ENCODE measurements at places on chromosomes 12 and 14.

DNA sequence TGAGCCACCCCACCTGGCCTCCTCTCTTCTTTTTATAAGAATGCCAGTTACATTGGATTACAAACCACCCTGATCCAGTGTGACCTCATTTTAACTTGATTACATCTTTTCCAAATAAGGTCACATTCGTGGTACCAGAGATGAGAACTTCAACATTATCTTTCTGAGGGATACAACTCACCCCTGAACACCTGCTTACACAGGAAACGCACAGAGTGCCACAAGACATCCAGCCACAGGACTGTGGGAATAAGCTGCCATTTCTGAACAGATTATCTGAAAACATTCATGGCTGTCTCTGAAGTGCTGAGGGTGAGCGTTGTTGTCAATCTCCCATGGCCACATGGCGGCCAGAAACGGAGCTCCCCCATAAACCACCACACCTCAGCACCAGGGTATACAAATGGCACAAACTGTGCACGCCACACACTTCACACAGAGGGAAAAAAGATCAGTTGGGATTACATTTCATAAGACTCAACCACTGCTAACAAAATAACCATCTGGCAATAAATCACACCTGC, 23.7 kb downstream of the FOXN3 start:
- no peak for DNase-seq

DNA sequence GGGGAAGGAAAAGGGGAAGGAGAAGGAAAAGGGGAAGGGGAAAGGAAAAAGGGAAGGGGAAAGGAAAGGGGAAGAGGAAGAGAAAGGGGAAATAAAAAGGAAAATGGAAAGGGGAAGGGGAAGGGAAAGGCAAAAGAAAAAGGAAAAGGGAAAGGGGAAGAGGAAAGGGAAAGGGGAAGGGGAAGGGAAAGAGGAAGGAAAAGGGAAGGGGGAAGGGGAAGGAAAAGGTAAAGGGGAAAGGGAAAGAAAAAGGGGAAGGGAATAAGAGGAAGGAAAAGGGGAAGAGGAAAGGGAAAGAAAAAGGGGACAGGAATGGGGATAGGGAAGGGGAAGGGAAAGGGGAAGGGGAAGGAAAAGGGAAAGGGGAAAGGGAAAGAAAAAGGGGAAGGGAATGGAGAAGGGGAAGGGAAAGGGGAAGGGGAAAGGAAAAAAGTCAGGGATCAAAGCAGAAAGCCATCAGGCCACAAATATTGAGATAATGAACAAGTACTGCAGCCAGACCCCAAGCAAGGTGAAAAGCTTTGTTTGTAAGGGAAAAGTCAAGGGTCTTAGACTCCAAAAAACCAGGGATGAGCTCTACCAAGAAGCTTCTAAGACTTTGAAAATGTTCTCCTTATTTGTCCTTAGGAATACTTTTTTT, 20.0 kb downstream of the DICER1 start:
- no peak for DNase-seq

- DNase-seq, result no peak
These were observed 85.4 kb upstream of the HIF1A start for GRCh38 chr14:61609884-61610283.

DNA sequence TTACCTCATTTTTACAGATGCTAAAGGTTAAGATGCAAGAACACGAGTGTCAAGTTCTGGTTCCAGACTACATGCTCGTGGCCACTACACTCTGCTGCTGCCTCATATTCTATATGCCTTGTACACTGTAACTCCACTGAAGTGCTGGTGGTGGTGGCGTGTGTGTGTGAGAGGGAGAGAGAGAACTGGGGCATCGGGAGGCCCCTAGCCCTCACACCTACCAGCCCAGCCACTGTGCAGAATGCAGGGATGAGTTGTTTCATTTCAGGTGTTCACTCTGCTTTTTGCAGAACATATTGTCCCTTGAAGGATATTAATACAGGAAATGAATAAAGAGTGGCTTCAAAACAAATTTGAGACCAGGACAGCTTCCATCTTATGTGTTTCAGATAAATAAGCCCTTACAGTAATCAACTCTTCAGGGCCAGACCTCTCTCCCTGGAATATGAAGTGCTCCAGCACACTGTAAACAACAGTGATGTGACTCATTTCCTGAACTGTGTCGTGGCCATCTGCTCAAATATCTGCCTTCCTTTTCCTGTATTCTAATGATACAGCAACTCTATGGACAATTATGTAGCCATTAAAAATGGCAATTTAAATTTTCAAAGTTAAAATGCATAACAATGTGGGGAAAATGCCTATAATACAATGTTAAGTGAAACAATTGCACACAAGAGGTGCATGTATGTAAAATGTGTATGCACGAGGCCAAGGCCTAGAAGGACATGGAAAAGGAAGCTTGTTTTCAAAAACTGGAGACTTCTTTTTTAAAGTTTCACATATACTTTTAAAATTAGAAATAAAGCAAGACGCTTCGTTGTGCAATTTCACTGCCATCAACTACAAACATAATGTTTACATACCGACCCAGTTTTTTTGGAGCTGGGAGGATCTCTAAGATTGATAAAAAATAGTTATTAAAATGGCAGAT, 215.4 kb downstream of the PELI2 start:
- DNase-seq, result peak; percentile 64

GRCh38 chr12:46049665-46050064, 59.3 kb upstream of the SCAF11 start:
- no peak for DNase-seq

- DNase-seq, result no peak
These were observed 177.6 kb downstream of the CALM1 start for GRCh38 chr14:90574188-90575131.

- no peak for DNase-seq
These were observed 40.6 kb upstream of the FKBP4 start for GRCh38 chr12:2754208-2754607.

- DNase-seq, result no peak
These were observed 298.6 kb upstream of the NOVA1 start for GRCh38 chr14:26896447-26896846.

DNA sequence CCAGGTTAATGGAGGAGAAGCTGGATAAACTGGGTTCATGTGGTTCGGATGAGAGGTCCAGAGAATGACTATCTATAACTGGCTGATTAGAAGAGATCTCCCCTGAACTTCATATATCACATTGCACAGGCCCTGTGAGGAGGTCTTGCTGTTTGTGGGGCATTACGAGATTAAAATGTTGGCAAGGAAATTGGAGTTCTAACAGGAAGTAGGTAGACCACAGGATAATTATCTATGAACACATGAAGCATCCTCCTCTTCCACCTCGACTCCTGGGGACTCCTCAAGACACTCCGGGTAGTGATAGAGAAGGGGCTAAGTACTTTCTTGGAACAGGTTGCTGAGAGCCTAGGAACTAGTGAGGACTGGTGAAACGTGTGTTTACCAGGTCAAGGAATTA, 418.8 kb downstream of the KCNH5 start:
- DNase-seq, result no peak

GRCh38 chr14:75418850-75419768, 8.7 kb upstream of the JDP2 start:
- no peak for DNase-seq

DNA sequence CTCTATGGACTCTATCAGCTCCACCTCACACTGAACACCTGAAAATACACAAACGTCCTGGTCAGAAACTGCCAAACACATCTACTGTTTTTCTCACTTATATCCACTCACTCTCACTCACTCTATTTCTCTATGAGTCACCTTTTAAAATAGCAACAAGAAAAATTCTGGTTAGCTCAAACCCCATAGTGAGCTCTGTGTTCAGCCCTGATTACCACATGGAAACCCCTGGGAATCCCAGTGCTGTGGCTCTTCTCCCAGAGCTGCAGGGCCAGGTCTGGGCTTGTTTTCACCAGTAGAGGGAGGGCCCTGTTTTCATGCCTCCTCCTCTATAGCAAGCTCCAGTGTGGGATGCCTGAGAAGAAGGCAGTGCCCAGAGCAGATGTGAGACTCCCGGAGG, 1126.1 kb downstream of the TMEM121 start:
- no peak for DNase-seq

- DNase-seq, result no peak
These were observed 63.0 kb downstream of the SLC25A47 start for GRCh38 chr14:100386121-100386520.

GRCh38 chr12:51833448-51834227, 14.9 kb downstream of the FIGNL2 start:
- no peak for DNase-seq

- DNase-seq, result no peak
These were observed 201.2 kb downstream of the NTF3 start for GRCh38 chr12:5633106-5633505.

DNA sequence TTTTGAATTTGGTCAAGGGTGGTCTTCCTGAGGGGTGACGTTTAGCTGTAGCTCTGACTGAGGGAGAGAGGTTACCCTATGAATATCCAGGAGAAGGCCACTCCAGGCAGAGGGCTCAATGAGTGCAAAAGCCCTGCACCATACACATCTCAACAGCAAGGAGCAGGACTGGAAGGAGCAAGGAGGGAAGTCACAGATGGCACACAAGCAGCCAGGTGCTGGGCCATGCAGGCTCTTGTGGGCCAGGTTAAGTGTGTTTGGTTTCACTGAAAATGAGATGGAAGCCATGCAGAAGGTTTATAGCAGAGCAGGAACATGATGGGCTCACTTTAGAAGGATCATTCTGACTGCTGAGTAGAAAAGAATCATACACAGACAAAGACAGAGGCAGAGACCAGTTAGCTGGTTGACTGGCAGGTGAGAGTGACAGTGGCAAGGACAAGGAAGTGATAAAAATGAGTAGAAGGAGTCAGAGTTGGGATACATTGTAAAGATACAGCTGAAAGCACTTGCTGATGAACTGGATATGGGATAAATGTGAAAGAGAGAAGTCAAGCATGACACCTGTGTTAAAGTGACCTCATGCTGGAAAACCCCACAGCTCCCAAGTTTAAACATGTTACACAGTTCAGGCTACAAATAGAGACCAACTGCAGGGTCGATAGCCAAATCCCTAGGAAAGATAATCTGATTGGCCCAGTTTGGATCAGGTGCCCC, 81.2 kb downstream of the PRKD1 start:
- no peak for DNase-seq
